ENCODE measurements at places on chromosomes 2 and 18. TPM values are rescaled to one million over a fixed set of nuclear protein-coding genes. Genes with fewer than 3 reads are reported as not detected.

The TACR1 gene
- 0.14 TPM for total RNA-seq

The TUBA3D gene
- total RNA-seq, result not detected

The TXNDC2 gene
- total RNA-seq, result not detected

The ABCG8 gene
- total RNA-seq, result not detected

The KLHL41 gene
- not detected for total RNA-seq

The TMEM17 gene
- 0.89 TPM for total RNA-seq

The SP140 gene
- not detected for total RNA-seq

The REG1B gene
- not detected for total RNA-seq

The IL1A gene
- total RNA-seq, result not detected

The TRABD2A gene
- total RNA-seq, result 10.1 TPM

The RFX8 gene
- not detected for total RNA-seq

The CCL20 gene
- total RNA-seq, result not detected

The ITGB6 gene
- total RNA-seq, result 49.6 TPM

The TMEM163 gene
- 0.58 TPM for total RNA-seq

DNA sequence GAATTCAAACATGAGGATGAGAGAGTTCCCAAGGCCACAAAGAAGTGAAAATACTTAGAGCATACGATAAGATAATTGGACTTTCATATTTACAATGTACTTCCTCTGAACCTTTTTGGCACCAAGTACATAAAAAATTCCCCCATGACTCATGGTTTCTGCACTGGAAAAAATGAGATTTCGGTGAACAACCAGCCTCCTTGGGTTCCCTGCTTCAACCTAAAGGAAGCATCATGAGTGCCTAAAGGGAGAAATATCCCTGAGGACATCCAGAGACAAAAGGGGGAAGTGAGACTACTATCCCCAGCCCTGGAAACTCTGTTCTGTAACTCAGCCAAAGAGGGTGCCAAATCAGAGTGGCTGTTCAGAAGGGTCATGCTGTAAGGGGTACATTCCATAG is 562.7 kb upstream of the SLC39A10 start:
- no peak for DNase-seq

DNA sequence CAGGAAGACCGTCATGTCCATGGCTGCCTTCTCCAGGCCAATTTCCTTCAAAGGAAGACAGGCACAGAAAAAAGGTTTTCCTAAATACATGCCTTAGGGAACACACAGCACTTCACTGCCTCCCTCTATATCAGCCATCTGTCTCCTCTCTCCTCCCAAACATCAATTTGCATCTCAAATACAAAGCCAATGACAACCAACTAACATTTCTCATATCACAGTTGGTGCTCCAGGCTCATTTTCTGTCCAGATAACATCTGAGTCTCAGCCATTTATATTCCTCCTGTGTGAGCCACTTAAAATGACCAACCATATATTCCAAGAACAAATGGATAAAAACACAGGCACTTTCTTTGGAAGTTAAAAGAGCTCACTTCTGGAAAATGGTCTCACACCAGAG is 62.5 kb upstream of the ACAA2 start:
- no peak for DNase-seq

GRCh38 chr18:44709307-44710126 is 28.8 kb downstream of the SETBP1 start:
- no peak for DNase-seq

- DNase-seq, result no peak
Measured at GRCh38 chr18:9855681-9856080, 30.1 kb upstream of the TXNDC2 start.

- DNase-seq, result no peak
Measured at GRCh38 chr2:66790651-66791181, 355.8 kb downstream of the MEIS1 start.

GRCh38 chr2:25977768-25978167 is 4.5 kb downstream of the KIF3C start:
- no peak for DNase-seq

DNA sequence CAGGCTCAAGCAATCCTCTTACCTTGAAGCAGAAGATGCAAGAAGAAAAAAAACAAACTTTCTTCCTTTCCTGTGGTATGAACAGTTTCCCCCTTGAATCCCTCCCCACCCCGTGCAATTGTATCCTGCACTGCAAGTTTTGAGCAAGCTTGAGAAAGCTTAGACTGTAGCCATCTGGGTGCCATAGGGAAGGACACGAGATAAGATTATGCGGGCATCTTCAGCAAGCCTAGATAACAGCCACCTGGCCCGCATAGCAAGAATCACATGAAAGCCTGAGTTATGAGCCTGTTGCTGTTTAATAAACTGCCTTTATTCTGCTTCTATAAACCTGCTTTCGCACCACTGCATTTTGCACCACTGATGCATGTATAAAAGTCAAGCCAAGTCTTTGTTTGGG is 27.3 kb upstream of the CDCA7 start:
- DNase-seq, result no peak

GRCh38 chr2:28152585-28153280 is 239.9 kb upstream of the FOSL2 start:
- DNase-seq, result no peak

GRCh38 chr2:59871830-59872229 is 681.6 kb downstream of the BCL11A start:
- no peak for DNase-seq

GRCh38 chr2:217746808-217747207 is 256.0 kb downstream of the TNS1 start:
- no peak for DNase-seq

- no peak for DNase-seq
Measured at GRCh38 chr2:232014681-232015080, 53.2 kb downstream of the DIS3L2 start.

GRCh38 chr18:30359521-30359920 is 683.0 kb downstream of the DSC3 start:
- DNase-seq, result no peak

GRCh38 chr2:191171708-191172355 is 21.0 kb upstream of the STAT4 start:
- no peak for DNase-seq

- no peak for DNase-seq
Measured at GRCh38 chr2:36486521-36487044, 111.4 kb downstream of the FEZ2 start.

GRCh38 chr18:13628211-13628610 is 98.1 kb downstream of the FAM210A start:
- DNase-seq, result no peak

DNA sequence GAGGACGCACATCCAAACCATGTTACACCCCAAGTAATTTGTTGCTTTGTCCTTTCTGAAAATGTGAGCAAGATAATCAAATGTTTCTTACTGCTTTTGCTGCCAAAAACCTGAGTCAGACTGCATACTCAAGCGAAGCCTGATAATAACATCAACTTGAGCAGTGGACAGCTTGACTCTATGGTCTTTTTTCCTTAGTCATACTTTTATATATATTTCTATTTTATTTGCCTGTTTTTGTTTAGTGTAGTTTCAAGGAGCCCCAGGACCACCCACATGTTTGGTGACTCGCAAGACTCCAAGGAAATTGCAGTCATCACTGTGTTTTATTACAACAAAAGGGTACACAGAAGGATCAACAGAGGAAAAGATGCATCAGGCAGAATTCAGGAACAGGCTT is 688.4 kb upstream of the PIK3C3 start:
- peak; percentile 11 for DNase-seq

DNA sequence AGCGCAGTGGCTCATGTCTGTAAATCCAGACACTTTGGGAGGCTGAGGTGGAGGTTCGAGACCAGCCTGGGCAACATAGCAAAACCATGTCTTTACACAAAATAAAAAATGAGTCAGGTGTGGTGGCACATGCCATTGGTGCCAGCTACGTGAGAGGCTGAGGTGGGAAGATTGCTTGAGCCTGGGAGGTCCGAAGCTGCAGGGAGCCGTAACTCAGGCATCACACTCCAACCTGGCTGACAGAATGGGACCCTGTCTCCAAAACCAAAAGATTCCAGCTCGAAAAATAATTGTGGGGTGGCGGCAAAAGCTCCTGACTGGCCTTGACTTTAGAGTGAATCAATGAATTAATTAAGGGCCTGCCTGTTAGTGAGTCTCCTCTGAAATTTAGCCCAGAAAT is 1.2 kb upstream of the ALPP start:
- no peak for DNase-seq

GRCh38 chr18:75261430-75262223 is 51.0 kb downstream of the TSHZ1 start:
- no peak for DNase-seq

GRCh38 chr2:174678395-174678794 is 80.8 kb upstream of the WIPF1 start:
- DNase-seq, result no peak

GRCh38 chr2:228374741-228375140 is 193.3 kb upstream of the SPHKAP start:
- DNase-seq, result no peak

GRCh38 chr2:54585136-54585733 is 129.1 kb downstream of the SPTBN1 start:
- DNase-seq, result no peak

DNA sequence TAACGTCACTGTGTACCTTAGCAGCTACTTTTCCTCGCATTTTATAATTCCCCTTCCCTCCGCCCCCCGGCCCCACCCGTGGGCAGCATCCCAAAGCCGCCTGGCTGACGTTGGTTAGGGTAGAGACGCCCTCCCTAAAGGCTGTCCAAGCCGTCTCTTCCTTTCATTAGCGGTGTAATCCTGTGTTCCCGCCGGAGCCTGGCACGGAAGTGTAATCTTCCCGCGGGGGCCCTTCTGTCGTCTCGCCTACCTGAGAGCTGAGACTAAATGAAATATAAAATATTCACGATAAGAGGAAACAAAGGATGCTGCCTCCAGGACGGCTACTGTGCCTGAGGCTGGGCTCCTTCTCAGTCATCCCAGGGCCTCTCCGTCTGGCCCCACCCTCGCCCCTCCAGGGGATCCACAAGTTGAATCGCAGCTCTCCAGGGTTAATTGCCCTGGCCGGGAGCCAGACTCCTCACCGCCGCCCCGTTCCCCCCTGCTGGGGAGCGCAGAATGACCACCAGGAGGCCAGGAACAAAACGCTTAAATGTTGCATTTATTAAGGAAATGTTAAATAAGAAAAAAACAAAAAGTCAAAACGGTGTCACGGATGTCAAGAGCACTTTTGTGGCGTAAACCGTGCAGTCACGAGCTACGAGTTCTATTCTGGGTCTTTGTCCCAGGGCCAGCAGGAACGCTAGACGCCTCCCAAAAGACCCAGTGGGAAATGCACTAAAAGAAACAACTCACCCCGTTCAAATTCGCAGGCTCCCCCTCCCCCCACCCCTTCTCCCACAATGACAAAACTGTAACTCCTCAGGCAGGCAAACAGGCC is 1.5 kb downstream of the RPRM start:
- DNase-seq, result peak; percentile 56

DNA sequence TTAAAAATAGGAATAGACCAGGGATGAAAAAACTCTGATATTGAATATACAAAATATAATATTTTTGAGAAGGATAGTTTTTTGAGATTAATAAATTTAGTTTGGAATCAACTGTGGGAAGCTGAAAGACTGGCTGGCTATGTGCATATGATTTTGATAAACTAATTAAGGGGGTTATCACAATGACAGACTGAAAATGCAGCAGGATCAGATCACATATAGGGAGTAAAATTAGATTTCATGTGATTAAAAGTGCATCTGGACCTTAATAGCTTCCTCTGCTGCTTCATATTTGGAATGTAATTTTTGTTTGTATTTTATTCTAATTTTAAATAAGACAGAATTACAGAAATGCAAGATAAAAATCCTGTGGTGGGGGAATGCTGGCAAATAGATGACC is 111.7 kb downstream of the CCDC102B start:
- DNase-seq, result no peak

DNA sequence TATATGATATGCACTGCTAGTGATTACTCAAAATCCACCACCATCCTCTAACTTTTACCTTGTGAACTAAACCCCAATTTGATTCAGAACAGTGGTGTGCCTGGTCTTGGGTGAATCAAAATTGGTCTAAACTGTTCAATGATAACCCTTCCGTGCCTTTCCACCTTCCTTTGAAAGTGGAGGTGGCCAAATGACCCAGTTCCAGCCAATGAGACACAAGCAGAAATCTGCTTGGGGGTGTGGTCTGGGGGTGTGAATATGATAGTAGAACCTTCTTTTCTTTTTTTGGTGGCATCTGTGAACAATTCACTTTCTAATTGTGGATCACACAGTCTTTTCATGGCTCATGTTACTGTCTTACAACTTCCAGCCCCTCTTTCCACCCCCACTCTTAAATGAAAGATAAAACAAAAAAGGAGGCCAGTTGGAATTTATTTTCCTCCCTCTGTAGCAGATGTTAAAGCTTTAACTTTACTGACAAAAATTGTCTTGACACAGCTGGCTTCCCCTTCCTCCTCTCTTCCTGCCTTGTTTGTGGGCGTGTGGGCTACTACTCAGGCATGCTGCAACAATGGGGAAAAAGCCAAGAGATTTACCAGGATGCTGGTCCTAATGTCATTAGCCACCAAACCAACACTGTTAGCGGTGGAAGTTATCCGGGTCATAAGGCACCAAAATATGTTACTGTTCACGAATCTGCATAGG is 58.8 kb upstream of the ANKRD44 start:
- no peak for DNase-seq

GRCh38 chr2:229914171-229914570 is 7.6 kb downstream of the TRIP12 start:
- DNase-seq, result no peak

GRCh38 chr18:8257851-8258434 is 351.3 kb upstream of the RAB12 start:
- no peak for DNase-seq

DNA sequence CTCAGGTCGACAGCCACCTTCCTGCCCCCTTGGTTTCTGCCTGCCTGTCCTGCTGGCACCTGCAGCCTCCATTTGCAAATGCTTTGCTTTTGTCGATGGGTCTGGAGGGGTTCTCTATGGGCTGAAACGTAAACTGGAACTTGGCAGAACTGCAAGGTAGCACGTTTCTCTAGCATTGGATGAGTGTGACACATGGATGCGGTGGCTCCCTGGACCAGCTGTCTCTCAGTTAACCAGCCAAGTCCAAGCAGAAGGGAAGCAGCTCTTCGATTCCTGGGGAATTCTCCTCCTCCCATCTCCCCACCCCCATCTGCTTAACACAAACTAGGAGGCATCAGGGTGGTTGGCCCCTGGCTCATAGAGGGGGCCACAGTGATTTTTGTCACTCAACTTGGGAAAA is 57.3 kb downstream of the ITGB1BP1 start:
- no peak for DNase-seq

GRCh38 chr18:38752430-38752829 is 1186.8 kb upstream of the CELF4 start:
- DNase-seq, result no peak

DNA sequence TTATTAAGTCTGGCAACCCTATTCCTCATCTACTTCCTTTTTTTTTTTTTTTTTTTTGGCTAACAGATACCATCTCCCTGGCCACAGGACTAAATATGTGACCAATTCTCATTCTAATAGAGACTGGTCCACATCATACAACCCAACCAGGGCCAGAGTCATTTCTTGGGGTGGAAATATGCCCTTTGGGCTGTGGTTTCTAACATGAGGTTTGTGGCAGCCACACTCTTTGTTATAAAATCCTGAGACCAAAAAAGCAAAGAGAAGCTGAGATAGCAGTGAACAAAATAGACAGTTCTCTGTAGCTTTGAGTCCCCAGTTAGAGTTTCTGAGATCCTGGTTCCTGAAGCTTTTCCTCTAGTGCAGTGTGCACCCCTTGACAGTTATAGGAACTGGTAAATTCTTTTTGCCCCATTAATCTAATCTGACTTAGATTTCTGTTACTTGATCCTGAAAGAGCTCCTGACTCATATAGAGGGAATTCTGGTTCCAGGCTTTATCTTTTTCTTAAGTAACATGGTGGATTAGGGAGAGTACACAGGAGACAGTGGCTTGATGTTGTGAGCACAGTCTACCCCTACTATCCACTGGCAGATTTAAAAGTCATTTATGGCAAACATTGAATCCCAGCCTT is 86.8 kb downstream of the MAIP1 start:
- no peak for DNase-seq

All from stomach (tissue), 19 donors.